G401 (cell line): ENCODE measurements at places on chromosomes 5 and 9.

DNA sequence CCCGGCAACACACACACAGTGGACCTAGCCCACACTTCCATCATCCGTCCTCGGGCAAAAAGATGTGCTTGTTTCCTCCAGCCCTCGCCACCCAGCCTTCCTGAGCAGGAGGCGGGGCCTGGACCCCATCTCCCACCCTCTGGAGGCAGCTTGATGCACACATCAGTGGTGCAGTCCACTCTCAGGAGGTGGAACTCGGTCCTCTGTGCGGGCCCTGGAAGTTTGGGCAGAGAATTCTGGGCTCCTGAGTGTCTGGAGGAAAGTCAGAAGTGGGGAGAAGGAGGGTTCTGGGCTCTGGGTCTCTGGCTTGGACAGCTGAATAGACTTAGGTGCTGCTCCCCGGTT lies 54.0 kb upstream of the NEURL1B start:
- DNase-seq, result no peak

DNA sequence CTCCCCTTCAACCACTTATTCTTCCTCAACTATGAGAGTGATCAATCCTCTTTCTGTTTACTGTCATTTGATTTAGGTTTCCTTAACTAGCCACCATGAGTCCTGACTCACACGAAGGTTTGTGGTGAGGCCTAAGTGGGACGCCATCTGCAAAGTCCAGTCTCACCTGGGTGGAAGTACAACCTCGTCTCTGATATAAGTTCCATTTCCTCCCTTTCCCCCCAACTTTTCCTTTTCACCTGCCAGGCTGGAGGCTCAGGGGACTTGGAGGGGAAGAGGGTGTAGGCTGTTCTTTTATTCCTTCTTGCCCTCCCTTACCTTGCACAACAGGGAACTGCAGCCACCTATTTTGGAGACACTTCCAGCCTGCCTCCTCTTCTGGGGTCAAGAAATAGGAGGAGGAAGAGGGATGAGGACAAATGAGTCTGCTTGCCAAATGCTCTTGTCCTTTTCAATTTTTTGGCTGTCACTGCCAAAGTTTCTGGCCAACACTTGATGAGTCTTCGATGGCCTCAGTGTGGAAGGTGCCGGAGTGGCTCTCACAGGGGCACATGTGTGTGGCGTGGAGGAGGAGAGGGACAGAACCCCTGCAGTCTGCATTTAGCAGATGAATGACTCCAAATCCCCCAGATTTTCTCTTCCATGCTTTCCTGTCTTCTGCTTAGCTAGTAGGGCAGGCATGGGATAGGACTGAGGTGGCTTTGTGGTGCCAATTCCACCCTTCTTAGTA lies 249.6 kb downstream of the NSG2 start:
- no peak for DNase-seq

DNA sequence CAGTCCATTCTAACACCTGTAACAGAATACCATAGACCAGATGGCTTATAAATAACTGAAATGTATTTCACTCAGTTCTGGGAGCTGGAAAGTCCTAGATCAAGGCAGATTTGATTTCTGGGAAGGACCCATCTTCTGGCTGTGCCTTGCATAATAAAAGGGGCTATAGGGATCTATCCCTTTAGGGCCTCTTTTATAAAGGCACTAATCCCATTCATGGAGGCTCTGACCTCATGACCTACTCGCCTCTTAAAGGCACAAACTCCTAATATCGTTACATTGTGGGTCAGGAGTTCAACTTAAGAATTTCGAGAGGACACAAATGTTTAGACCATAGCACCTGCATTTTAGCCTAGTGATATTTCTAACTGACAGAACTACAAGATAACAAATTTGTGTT lies 619.0 kb downstream of the CDH18 start:
- DNase-seq, result no peak

DNA sequence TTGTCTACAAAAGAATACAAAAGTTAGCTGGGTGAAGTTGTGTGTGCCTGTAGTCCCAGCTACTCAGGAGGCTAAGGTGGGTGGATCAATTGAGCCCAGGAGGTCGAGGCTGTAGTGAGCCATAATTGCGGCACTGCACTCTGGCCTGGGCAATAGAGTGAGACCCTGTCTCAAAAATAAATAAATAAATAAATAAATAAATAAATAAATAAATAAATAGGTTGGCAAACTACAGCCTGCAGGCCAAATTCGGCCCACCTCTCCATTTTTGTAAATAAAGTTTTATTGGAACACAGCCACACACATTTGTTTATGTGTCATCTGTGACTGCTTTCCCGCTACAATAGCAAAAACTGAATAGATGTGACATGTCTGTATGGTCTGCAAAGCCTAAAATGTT lies 9.5 kb downstream of the PTGS1 start:
- DNase-seq, result no peak

GRCh38 chr9:72477930-72478518 lies 43.4 kb upstream of the TMC1 start:
- DNase-seq, result no peak

GRCh38 chr5:179554981-179555380 lies 4.6 kb downstream of the RUFY1 start:
- no peak for DNase-seq

GRCh38 chr9:131668439-131669268 lies 71.2 kb downstream of the RAPGEF1 start:
- peak; percentile 78 for DNase-seq

DNA sequence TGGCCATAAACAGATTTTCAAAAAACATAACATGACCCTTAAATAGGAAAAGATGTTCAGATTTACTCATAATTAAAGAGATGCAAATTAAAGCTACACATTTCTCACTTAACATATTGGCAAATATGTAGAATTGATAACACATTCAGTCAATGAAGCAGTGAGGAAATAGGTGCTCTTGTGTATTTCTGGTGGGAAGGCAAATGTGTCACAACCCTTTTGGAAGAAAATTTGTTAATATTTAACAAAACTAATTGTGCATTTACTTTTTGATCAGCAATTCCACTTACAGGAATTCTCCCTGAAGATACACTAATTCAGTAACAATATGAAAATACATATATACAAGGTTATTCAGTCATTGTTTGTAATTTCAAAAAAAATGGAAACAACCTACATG lies 68.1 kb downstream of the FBXW11 start:
- no peak for DNase-seq

GRCh38 chr5:79555418-79555817 lies 41.5 kb upstream of the HOMER1 start:
- no peak for DNase-seq

DNA sequence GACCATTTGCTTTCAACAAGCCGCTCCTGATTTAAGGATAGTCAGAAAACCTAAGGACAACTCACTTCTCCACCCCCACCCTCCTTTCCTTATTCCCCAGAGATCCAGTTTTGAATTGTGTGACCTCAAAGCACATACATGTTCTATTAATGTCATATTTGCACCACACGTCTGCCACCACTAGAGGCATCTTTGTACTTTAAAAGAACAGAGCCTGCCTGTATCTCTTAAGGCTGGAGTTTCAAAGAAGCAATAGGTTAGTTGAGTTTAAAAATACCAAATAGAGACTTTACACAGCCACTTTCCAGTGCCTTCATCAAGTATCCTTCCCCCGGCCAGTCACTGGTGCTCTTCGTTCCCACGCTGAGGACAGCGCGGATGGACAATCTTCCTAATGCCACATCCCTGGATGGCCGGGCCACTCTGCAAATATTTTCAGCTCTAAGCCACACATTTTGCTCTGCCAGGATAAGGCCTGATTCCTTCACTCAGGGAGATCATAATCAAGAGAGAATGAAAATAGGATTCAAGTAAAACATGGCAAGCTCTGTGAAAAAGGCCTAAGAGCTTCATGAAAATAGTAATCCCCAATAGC lies 146.3 kb downstream of the SNCAIP start:
- no peak for DNase-seq

DNA sequence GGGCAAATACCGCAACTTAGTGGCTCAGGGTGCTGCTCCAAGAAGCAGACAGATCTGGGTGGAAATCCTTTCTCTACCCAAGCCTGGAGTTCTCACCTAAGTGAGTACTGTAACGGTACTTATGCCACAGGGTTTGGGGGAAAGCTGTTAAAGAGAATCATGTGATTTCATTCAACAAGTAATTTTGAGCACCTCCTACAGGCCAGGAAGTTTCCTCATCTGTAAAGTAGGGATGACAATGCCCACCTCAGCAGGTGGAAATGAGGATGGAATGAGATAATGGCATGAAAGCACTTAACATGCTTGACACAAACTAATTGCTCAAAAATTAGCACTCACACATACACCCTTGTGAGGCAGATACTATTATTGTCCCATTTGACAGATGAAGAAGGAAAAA lies 114.1 kb downstream of the JAKMIP2 start:
- no peak for DNase-seq

- no peak for DNase-seq
Measured at GRCh38 chr5:156330141-156330870, 3.3 kb downstream of the SGCD start.

GRCh38 chr5:16540421-16540820 lies 74.8 kb upstream of the ZNF622 start:
- peak; percentile 34 for DNase-seq

GRCh38 chr5:61995486-61995885 lies 310.5 kb upstream of the KIF2A start:
- DNase-seq, result no peak

DNA sequence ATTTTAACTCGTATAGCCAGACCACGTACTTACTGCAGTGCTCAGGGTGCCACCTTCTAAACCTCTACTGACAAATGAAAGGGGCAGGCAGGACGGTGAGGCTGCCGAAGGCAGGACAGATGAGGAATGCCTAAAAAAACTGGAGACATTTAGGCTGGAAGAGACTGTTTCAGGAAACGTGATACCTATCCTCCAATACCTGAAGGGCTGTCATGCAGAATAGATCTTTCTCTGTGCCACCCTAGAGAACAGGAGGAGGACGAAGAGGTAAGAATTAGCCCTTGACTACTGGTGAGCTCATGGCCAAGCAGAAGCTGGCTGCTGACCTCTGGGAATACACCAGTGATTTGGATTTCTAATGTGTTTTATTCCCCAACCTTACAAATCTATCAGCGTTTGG lies 139.4 kb downstream of the EFNA5 start:
- no peak for DNase-seq

DNA sequence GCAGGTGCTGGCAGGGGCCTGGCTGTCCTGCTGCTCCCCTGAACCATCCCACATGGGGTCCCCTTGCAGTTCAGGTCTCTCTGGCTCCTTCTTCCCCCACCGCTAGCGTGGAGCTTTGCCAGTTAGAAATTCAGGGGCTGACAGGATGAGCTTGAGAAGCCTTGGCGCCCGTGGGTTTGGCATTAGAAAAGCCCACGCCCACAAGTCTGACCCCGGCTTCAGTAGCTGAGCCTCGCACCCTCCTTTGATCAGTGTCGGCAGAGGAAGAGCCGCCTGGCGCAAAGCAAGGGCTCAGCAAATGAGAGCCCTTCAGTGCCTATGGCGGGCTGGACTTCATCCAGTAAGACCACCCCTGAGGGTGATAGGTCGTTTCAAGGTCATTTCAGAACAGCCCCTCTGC lies 30.1 kb upstream of the NCS1 start:
- DNase-seq, result no peak

- no peak for DNase-seq
Measured at GRCh38 chr9:83724436-83724835, 16.7 kb upstream of the UBQLN1 start.

DNA sequence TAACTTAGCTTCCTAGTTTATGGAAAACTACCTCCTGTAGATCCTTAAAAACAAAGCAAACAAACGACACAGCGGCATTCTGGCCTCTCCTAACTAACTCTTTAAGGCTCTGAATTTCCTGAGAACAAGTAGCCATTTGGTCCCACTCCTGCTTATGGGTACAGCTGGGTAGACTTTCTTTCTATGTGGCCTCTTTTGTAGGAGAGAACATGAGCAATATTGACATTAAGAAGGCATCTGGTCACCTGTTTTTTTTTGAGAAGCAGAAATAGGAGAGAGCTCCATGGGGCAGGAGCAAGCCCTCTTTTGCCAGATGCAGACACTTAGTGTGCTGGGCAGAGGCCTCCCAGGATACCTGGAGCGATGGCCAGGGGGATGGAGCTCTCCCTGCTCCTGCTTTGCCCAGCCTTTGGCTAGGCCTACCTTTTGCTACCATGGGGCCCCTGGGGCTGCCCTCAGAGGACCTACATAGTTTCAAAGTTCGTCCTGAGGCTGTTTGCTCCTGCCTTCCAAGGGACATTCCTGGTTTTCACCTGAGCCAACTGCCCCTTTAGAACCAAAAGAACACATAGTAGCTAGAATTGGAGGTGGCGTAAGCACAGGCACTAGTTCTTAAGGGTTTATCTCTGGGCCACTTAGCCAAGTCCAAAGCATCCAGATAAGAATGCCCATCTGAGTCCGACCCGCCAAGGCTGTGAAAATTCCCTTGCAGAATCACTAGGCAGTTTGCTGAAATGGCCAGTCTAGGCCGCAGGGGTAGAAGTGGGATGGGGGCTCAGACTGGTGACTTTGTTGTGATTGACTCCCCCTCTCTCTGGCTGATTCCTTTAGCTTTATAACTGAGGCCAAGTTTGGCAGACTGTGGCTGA lies 2.4 kb upstream of the STC2 start:
- no peak for DNase-seq

DNA sequence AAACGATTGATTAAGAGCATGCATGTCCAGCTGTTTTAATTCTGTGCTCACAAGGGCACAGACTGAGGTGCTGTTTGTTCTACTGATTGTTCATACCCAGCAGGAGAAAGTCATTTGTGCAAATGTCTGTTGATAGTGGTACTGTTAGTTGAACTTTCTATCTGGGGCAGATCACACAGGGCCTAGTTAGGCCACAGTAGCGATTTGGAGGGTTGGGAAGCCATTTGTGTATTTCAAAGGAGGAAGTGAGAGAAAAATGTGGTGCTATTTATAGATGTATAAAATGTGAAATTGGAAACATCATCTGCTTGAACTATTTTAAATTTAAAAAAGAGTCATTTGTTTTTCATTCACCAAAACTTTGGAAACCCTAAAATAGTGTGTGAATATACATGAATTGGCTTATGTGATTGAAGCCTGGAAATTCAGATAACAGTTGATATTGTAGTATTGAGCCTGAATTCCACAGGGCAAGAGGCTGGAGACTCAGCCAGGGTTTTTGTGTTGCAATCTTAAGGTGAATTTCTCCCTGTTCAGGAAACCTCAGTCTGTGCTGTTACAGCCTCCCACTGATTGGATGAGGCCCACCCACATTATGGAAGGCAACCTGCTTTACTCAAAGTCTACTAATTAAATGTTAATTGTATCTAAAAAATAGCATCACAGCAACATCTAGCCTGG lies 162.0 kb upstream of the CDKN2B start:
- no peak for DNase-seq

- no peak for DNase-seq
Measured at GRCh38 chr5:34682926-34683623, 26.9 kb downstream of the RAI14 start.

- peak; percentile 6 for DNase-seq
Measured at GRCh38 chr5:109898269-109899162, 208.8 kb downstream of the MAN2A1 start.

DNA sequence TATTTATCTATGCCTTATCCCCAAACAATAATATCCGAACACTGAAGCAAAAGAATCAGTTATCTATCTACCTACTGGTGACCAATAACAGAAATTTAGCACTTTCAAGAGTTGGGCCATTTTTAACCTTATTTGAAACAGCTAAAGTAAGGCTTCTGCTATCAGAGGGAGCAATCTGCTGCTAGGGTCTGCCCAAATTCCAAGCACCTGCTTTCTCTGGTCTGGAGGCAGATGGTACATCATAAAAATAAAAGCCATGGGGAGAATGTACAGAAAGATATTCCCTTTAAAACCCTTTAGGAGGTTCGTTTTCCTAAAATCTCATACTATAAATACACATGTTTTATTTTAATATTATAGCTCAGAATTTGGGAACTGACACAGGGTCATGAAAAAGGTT lies 37.7 kb upstream of the ARSB start:
- no peak for DNase-seq
